ENCODE measurements at places on chromosomes 4 and X. TPM values are rescaled to one million over a fixed set of nuclear protein-coding genes. Genes with fewer than 3 reads are reported as not detected.

GRCh38 chr4:144649646-144650045 lies 3.7 kb downstream of the HHIP start:
- no peak for DNase-seq

GRCh38 chrX:102959471-102959870 lies 22.4 kb downstream of the RAB40AL start:
- no peak for DNase-seq

- no peak for DNase-seq
Measured at GRCh38 chr4:4560642-4561041, 18.8 kb upstream of the STX18 start.

GRCh38 chr4:163988391-163988790 lies 493.9 kb downstream of the TMA16 start:
- no peak for DNase-seq

- no peak for DNase-seq
Measured at GRCh38 chr4:151197247-151197646, 79.7 kb upstream of the PRSS48 start.

DNA sequence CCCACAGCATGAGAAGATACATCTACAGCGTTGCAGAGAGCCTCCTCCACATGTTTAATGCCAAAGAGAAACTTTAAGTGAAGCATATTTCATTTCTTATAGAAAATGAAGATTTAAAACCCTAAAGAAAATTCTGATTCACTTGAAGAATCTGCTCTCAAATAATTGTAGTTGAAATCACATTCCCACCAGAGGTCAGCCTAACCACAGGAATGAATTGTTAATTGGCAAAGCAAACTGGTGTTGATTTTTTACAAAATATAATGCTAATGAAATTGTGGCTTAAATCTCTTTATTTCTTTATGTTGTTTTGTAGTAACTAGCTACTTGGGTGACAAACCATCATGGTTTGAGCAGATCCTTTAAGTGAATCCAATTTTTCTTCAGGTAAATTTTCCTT lies 31.1 kb upstream of the WDR17 start:
- DNase-seq: no peak

DNA sequence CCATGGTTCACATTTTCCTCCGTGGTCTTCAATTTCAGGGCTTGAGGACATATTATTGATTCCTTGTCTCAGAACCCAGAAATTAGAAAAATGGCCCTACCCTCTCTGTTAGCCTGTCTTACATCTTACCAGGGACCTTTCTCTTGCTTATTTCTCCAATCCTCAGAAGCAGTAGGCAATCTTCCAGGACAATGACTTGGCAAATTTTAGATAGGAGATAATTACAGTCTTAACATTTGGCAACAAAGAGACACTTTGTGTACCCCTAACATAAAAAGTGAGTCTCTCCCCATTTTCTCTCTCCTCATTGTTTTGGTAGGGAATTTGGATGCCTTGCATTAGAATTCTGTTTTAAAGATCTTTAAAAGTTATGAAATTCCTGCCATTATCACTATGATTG lies 778.1 kb upstream of the SLIT2 start:
- no peak for DNase-seq

- no peak for DNase-seq
Measured at GRCh38 chrX:43813898-43814297, 68.4 kb downstream of the MAOB start.

DNA sequence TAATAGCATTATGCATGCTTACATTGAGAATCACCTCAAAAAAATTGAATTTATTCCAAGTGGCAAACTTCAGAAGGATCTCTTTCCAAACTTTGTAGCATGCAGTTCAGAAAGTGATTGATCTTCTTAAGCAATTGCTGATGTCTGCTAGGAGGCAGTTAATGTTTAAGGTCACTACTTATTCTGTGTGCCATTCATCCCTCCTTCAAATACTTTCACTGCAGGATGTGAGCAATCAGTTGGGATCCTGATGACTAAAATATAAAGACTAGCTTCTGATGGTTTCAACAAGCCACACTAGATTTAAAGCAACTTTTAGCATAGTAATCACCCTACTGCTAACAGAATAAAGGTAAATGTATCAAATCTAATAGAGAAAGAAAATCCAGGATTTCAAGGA lies 414.1 kb downstream of the ADGRL3 start:
- no peak for DNase-seq

DNA sequence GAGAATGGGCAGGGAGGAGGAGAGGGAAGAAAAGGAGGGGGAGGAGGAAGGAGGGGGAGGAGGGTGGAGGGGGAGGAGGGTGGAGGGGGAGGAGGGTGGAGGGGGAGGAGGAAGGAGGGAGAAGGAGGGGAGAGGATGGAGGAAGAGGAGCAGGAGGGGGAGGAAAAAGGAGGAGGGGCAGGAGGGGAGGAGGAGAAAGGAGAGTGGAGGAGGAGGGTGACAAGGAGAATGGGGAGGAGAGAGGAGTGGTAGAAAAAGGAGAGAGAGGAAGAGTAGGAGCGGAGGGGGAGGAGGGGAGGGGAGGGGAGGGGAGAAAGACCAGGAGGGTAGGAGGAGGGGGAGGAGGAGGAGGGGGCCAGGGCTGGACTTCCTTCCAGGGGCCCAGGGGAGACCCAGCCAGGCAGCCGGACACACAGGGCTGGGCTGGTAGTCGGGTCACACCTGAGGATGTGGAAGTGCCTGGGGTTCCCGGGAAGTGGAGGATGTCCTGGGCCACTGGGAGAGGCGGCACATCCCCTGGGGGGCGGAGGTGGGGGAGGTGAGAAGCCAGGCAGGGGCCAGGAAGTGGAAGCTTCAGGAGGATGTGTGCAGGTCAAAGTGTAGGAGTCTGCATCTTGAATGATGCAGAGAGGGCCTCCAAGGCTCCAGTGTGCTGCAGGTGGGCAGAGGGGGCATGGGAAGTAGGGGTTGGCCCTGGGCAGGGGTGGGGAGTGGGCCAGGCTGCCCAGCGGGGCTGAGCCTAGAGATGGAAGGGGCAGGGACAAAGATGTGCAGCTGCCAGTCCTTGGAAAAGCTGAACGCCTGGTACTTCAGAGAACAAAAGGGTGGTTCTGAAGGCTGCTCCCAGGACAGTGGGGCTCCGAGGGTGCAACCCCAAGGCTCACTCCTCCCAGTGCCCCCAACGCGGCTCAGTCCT lies 18.8 kb downstream of the IL3RA start:
- no peak for DNase-seq

- DNase-seq: no peak
Measured at GRCh38 chr4:153887217-153887616, 98.3 kb upstream of the SFRP2 start.

DNA sequence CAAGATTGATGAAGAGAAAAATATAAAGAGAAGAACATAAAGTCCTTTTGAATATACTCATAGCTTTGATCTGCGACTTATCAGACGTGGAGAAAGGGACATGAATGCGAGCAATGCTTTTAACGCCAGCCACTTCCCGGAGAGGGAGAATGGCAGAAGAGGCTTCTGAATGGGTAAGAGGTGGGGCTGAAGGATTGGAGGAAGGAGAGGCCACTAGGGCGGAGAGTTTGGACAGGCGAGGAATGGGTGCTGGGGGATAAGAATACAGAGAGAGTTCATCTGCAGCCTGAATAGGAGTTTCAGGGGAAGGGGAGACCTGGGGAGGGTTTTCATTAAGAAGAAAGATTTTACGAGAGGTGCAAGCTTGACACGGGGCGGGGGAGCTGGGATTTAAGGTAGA lies 2534.9 kb downstream of the PCDH7 start:
- no peak for DNase-seq

GRCh38 chrX:105829011-105829410 lies 6.7 kb downstream of the NRK start:
- no peak for DNase-seq

GRCh38 chrX:3046253-3047240 lies 5.3 kb downstream of the ARSF start:
- no peak for DNase-seq

GRCh38 chr4:178693816-178694215 lies 1251.6 kb upstream of the AGA start:
- DNase-seq: no peak

- no peak for DNase-seq
Measured at GRCh38 chr4:165514739-165515138, 135.9 kb downstream of the CPE start.

DNA sequence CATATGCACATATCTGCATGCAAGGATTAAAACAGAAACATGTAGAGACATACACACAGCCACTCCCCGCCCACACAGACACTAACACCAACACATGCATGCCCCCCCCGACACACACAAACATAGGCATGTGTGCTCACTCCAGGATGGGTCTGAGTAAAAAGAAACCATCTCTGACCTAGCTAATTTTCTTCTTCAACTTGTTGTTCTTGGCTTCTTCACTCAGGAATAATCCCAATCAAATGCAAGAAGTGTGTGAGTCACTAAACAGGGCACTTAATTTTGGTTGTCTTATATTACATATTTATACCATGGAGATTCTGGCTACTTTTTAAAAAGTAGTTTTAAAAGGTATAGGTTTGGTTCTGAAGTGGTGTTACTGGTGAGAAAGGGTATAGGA lies 28.3 kb downstream of the ENOX2 start:
- no peak for DNase-seq

GRCh38 chrX:49040376-49040955 lies 2.7 kb downstream of the TFE3 start:
- DNase-seq: no peak

GRCh38 chrX:132786217-132786616 lies 172.2 kb downstream of the HS6ST2 start:
- no peak for DNase-seq

GRCh38 chr4:8911316-8912088 lies 39.9 kb upstream of the HMX1 start:
- no peak for DNase-seq

GRCh38 chrX:5595570-5595969 lies 633.1 kb downstream of the NLGN4X start:
- DNase-seq: no peak

- no peak for DNase-seq
Measured at GRCh38 chr4:18568600-18568999, 547.0 kb upstream of the LCORL start.

DNA sequence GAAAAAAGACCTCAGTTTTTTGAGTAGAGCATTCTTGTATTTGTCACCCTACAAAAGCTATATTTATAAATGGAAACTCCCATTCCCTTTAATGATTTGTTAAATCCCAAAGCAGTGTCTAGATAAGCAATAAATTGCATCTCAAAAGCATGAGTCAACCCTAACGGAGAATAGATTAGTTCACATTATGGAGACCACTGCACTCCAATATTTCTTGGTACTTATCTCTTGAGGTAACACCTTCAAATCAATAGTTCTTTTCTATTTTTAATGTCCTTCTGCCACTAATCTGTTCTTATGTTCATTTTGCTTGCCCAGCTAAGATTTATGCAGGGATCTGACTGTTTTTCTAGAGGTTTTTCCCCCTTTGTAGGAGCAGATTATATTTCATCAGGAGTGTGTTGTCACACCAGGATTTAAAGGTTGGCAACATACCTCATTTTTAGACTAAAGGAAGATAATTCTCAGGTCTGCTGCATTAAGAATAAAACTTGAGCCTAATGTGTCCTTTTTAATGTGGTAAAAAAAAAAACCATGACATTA lies 91.4 kb upstream of the ADGRG2 start:
- no peak for DNase-seq

DNA sequence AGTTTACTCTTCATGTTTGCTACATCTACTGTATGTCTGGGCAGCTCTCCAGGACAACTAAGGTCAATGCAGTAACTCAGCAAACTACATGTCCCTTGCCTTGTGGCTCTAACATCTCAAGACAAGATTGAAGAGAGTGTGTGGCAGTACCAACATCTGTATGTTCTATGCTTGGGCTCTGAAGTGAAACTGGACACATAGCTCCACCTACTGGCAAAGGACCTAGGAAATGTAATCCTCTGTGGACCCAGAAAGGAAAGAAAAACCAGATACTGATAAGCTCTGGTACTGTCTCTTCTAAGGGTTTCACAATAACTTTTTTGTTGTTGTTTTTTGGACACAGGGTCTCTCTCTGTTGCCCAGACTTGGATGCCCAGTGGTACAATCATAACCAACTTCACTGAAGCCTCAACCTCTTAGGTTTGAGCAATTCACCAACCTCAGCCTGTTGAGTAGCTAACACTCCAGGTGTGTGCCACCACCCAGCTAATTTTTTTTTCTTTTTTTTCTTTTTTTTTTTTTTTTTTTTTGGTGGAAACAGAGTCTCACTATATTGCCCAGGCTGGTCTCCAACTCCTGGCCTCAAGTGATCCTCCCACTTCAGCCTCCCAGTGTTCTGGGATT lies 64.1 kb downstream of the QDPR start:
- peak; percentile 27 for DNase-seq

- DNase-seq: no peak
Measured at GRCh38 chr4:123343400-123344041, 53.1 kb upstream of the SPRY1 start.

- DNase-seq: no peak
Measured at GRCh38 chrX:43266487-43266886, 389.6 kb upstream of the MAOA start.

- no peak for DNase-seq
Measured at GRCh38 chrX:9983441-9983840, 16.3 kb downstream of the CLDN34 start.

DNA sequence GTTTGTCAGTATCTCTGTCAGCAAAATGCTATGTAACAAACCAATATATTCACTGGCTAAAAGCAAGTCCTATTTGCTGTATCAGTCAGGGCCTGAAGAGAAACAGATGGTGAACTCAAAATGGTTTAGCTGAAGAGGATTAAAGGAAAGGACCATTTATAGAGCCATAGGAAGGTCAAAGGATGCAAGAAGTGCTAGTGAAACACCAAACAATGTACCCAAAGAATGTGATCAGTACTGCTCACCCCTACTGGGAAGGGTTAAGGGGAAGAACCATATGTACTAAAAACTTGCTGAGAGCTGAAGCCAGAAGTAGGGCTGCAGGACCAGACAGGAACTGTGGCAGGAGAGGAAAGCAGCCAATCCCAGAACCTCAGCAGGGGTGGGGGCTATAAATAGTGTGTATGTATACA lies 479.3 kb downstream of the INPP4B start:
- no peak for DNase-seq

DNA sequence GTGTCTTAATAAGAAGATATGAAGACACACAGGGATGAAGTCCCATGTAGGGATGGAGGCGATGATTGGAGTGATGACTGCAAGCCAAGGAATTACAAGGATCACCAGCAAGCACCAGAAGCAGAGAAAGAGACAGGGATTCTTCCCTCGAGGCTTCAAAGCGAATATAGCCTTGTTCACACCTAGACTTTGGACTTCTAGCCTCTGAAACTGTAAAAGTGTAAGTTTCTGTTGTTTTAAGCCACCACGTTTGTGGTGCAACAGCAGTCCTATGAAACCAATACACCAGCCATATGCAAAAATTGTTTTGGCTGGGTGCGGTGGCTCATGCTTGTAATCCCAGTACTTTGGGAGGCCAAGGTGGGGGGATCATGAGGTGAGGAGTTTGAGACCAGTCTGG lies 9.8 kb upstream of the PDS5A start:
- DNase-seq: no peak

The SMARCA1 gene
- total RNA-seq: 7.0 TPM

The CXCL3 gene
- 3.5 TPM for total RNA-seq

The BMX gene
- 2.2 TPM for total RNA-seq

The LIMCH1 gene
- 9.5 TPM for total RNA-seq

The RELL1 gene
- 75.0 TPM for total RNA-seq

The CHIC1 gene
- 9.2 TPM for total RNA-seq

The TEX11 gene
- total RNA-seq: 2.0 TPM

The C1QTNF7 gene
- total RNA-seq: 1.5 TPM

The TENM3 gene
- 2.2 TPM for total RNA-seq

The TXK gene
- 1.8 TPM for total RNA-seq

The PLP1 gene
- total RNA-seq: 16.7 TPM

All from left colon (tissue), 2 donors.